A375 (cell line): ENCODE measurements at places on chromosomes 7 and 10. TPM values are rescaled to one million over a fixed set of nuclear protein-coding genes. Genes with fewer than 3 reads are reported as not detected.

The DIP2C gene
- total RNA-seq = 4.4 and 4.6 TPM in 2 replicates

The NYAP1 gene
- total RNA-seq = 0.08 and 0.42 TPM in 2 replicates

The PILRA gene
- 0.24 and 0.45 TPM in 2 replicates for total RNA-seq

The RBP3 gene
- not detected in 2 replicates for total RNA-seq

The NEURL1 gene
- total RNA-seq = 0.53 and 0.66 TPM in 2 replicates

The IQUB gene
- total RNA-seq = not detected in 2 replicates

The CPA4 gene
- total RNA-seq = 22.0 and 34.8 TPM in 2 replicates

The GOLGA7B gene
- 3.4 and 3.5 TPM in 2 replicates for total RNA-seq

The NKX1-2 gene
- 0.08 and 0.11 TPM in 2 replicates for total RNA-seq
